Urinary bladder (tissue), 4 donors: ENCODE measurements at places on chromosomes 16 and 17. TPM values are rescaled to one million over a fixed set of nuclear protein-coding genes. Genes with fewer than 3 reads are reported as not detected.

Gene HIC1
- 19.2 TPM for polyA plus RNA-seq

GRCh38 chr17:2814481-2815341 lies 18.5 kb downstream of the RAP1GAP2 start:
- no peak for DNase-seq

- DNase-seq, result no peak
Measured at GRCh38 chr17:38750312-38751121, 2.0 kb upstream of the PSMB3 start.

DNA sequence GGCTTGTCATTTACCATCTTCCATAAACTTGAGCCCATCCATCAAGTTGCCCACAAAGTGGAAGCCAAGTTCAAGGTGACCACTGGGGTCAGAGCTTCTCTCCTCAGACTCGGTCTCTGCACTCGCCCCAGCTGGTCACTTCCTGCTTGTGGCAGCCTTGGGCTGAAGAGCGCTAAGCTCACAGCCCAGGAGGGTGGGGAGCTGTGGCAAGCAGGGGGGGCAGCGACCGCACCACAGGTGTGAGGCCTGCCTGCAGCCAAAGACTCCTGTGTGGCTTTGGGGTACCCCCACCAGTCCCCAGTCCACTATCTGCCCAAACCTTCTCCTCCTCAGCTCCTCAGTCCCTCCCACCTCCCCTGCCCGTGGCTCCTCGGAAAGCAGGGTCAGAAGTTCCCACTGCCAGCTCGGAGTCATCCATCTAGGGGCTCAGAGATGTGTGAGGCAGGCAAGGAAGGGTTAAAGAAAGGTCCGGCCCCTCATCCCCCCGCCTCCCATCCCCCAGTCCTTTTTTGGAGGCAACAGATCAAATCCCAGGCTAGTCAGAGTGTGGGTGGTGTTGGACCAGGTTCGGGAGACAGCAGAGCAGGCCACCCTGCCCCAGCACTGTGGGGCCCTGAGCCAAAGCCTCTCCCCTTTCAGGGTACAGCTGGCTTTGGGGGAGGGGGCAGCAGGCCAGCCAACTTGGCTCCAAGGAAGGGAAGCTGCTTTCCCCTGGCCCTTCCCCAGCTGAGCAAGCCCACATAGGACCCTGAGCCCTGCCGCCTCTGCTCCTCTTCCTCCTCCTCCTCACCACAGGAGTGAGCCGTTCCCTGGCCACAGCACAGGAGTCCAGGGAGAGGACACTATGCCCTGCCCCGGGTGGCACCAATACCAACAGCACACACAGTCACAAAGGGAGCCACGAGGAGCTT lies 3.2 kb downstream of the CSF3 start:
- no peak for DNase-seq

- DNase-seq, result no peak
Measured at GRCh38 chr16:29644973-29645693, 17.9 kb upstream of the SPN start.

- no peak for DNase-seq
Measured at GRCh38 chr16:75983741-75984381, 257.6 kb upstream of the CPHXL start.

DNA sequence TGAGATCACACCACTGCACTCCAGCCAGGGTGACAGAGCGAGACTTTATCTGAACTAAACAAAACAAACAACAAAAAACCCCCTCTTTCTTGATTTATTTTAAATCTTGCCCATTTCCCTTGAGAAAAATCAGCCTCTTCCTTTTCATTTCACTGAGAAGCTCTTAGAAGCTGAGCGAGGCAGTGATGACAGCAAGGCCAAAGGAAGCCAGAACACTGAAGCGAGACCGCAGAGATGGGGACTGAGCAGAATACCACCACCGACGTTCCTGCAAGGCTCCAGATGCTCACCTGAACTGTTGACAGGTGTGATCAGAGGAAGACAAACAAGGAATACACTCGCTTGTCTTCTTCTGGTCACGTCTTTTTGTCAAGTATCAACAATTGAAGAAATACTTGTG lies 30.5 kb upstream of the IRF8 start:
- no peak for DNase-seq
